ENCODE measurements at places on chromosomes 6 and 20. TPM values are rescaled to one million over a fixed set of nuclear protein-coding genes. Genes with fewer than 3 reads are reported as not detected.
A peak's percentile ranks its signal among the peaks of the same experiment; 100 is the strongest.

DNA sequence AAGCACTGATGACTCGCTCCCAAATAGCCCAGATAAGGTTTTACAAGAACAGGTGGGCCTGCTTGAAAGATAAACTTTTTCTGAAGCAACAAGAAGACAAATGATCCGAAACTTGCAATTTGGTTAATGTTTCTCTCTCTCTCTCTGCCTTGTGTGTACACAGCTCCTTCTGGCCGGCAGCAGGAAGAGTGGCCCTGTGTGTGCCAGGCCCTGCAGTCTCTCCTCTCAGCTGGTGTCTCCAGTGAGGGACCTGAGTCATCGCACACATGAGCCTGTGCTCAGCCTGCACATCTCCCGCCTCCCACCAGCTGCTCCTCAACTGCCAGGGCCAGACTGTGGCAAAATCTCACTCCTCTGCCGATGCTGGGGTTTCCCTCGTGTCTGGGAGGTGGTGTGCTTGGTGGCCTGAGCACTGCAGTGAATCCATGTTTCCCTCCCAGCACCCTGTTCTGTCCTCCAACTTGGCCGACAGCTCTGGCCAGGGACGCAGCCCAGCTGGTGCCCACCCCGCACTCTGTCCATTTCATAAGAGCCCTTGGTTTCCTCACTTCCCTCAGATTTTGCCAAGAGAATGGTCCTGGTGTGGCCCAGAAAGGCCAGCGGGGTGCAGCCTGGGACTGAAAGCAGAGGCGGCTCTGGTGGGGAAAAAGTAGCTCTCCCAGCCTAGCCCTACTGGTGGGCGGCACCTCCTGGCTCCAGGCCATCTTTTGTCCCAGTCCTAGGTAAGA is 49.4 kb downstream of the ERMARD start:
- DNase-seq: peak; percentile 50

GRCh38 chr6:2952557-2953095 is 18.7 kb downstream of the SERPINB6 start:
- peak; percentile 75 for DNase-seq

GRCh38 chr6:166611631-166612030 is 15.4 kb downstream of the RPS6KA2 start:
- no peak for DNase-seq

DNA sequence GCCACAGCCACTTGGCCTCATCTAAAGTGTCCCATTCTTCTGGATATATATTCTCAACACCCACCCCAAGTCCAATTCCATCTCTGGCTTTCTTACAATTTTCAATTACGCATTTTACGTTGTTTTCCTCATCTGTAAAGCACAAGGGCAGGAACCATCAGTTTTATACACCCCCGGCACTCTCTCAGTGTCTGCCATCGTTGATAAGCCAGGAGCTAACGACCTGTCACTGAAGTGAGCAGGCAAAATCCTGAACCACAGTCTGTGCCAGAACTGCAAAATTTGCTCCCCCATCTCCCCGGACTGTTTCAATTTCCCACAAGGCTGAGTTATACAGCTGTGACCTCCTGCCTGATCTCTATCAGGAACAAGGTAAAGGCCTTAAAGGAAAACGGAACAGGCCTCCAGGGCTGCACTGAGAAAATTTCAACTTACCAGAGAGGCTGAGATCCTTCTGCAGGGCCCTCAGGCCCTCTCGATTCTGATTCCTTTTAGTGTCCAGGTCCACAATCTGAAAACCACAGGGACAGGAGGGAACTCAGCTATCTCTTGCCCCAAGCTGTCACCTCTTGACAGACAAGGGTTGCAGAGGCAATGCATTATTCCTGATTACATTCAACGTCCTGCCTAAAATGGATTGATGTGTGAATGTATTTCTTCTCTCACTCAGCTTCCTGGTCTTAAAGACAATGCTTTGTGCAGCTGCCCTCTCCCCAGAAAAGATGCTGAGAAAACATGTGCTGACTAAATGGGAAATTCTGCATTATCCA is 1.8 kb downstream of the PDRG1 start:
- no peak for DNase-seq

The SLC44A4 gene
- total RNA-seq: 0.86 TPM

The RBPJL gene
- total RNA-seq: 0.23 TPM

The PKIG gene
- 22.7 TPM for total RNA-seq

The HLA-DQA2 gene
- total RNA-seq: not detected

GRCh38 chr20:3865887-3866407 is 19.3 kb downstream of the MAVS start:
- DNase-seq: no peak

DNA sequence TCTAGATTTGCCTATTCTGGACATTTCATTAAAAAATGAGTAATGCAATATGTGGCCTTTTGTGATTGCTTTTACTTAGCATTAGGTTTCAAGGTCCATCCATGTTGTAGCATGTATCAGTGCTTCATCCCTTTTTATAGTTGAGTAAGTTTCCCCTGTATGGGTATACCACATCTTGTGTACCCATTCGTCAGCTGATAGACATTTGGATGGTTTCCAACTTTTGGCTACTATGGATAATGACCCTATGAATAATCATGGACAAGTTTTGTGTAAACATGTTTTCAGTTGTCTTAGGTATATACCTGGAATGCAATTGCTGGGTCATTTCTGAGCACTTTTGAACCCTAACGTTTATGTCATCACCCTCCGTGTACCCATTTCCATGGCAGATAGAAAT is 15.4 kb downstream of the METTL24 start:
- no peak for DNase-seq

- DNase-seq: no peak
These were observed 10.7 kb downstream of the MAPRE1 start for GRCh38 chr20:32830437-32830836.

DNA sequence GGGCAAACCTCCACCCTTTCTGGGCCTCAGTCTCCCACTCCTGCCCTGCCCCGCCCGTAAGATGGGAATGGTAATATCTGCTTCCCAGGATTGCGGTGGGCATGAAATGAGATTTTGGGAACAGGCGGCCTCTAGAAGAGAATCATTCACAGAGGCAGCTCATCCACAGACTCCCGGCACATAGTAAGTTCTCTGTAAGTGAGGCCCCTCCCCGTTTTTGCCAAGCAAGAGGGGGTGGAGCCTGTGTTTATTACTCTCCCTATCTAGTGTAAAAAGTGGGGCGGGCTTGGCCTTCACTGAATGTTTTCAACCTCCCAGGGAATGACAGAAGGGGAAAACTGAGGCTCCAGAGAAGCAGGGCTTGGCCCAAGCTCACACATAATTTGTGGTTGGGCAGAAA is 20.0 kb downstream of the SUN5 start:
- DNase-seq: no peak

GRCh38 chr6:12473494-12473893 is 183.3 kb downstream of the EDN1 start:
- no peak for DNase-seq

The IRF4 gene
- total RNA-seq: 1.7 TPM

DNA sequence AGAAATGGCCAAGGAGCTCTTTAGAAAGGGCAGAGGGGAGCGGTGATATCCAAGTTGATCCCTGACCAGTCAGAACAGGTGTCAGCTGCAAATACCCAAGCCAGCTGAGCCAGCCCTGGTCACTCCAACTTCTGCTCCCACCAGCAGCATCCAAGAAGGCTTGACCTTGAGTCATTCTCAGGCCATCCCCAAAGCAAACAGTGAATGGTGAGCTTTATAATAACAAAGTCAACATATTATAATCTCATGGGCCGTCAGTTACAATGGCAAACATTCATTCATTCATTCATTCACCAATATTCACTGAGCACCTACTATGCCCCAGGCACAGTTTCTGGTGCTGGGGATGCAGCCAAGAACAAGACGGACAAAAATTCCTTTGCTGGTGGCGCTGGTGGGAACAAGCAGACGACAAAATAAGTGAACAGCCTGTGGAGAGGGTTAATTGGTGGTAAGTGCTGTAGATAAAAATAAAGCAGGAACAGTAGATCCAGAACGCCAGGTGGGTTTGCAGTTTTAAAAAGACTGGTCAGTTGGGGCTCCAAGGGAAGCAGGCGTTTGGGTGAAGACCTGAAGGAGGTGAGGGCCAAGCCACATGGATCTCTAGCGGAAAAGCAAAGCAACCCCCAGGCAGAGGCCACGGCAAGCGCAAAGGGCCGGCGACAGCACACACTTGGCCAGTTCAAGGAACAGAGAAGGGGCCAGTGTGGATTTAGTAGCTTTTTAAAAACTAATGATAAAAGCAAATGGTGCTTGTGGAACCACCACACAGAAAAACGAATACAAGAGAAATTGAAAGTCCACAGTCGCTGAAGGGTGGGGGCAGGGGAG is 131.8 kb upstream of the PTPN1 start:
- DNase-seq: no peak

- DNase-seq: no peak
These were observed 91.9 kb downstream of the RFPL4B start for GRCh38 chr6:112439010-112439409.

All from left lobe of liver (tissue), 2 donors.